CD4-positive, alpha-beta T cell treated with Interleukin-10 for 1 hour (primary cell): ENCODE measurements at places on chromosomes 11 and 22.
A peak's percentile ranks its signal among the peaks of the same experiment; 100 is the strongest.

DNA sequence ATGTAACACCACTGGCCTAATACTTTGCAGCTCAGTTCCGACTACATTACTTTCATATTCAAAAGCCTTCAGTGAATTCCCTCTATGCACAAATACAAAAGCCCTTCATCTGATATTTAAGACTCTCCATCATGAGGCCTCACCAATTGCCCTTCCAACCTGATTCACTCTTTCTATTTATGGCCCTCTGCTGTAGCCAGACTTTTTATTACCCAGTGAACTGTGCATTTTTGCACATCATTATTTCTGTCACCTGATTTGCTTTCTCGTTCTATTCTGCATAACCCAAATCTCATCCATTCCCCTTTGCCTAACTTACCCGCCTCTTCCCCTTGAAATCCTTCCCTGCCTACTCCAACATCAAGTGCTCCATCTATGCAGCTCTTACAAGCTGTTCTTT is 78.3 kb downstream of the BBOX1 start:
- DNase-seq = no peak

- DNase-seq = no peak
Observed at GRCh38 chr11:71379701-71380100, 68.5 kb downstream of the DHCR7 start.

DNA sequence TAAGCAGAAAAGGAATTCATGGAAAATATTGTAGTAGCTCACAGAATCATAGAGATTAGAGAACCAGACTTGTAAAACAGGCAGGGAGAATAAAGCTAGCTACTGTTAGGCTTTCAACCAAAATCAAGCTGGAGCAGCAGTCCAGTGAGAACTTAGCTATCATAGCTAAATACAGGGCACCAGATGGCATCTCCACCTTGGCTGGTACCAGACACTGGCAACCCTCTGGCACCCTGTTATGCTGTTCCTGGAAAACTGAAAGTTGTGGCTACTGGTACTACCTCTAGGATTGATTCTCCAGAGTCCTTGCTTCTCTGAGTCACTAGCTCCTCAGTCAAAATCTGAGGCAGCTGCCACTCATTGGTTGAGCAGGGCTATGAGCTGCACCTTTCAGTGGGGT is 6.0 kb upstream of the DRD2 start:
- DNase-seq = no peak

DNA sequence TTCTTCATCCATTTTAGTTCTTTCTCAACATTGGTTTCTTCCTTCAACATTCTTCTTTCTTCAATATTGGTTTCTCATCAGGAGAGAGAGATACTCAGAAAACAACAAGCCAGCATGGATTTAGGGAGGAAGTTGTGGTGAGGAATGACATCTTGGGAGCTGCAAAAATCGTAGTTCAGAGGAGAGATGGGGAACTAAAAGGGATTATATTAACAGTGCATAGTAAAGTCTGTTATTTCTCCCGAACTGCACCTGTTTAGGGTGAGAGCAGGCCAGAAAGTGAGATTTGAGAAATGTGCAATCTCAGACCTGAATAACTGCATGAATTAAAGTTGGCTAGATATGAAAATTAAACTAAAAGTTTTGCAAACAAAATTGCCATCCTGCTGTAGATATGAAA is 94.5 kb downstream of the CASP12 start:
- no peak for DNase-seq

GRCh38 chr11:2527621-2528291 is 82.9 kb downstream of the KCNQ1 start:
- DNase-seq = no peak

GRCh38 chr11:27679136-27680015 is 20.9 kb downstream of the BDNF start:
- DNase-seq = no peak

GRCh38 chr11:112087212-112087611 is 539 bp downstream of the SDHD start:
- no peak for DNase-seq

- DNase-seq = no peak
Observed at GRCh38 chr11:27926486-27926885, 181.5 kb downstream of the KIF18A start.

- no peak for DNase-seq
Observed at GRCh38 chr11:70230151-70230839, 27.2 kb downstream of the FADD start.

- DNase-seq = no peak
Observed at GRCh38 chr22:40408718-40409612, 38.6 kb downstream of the SGSM3 start.

- DNase-seq = no peak
Observed at GRCh38 chr11:133418218-133418617, 114.1 kb downstream of the OPCML start.

GRCh38 chr11:120708511-120709183 is 197.1 kb downstream of the GRIK4 start:
- DNase-seq = no peak

GRCh38 chr11:46391186-46391577 is 394 bp downstream of the CHRM4 start:
- no peak for DNase-seq

GRCh38 chr11:117521974-117522373 is 194.3 kb downstream of the CEP164 start:
- no peak for DNase-seq

- no peak for DNase-seq
Observed at GRCh38 chr11:31437742-31438435, 68.2 kb downstream of the DNAJC24 start.

DNA sequence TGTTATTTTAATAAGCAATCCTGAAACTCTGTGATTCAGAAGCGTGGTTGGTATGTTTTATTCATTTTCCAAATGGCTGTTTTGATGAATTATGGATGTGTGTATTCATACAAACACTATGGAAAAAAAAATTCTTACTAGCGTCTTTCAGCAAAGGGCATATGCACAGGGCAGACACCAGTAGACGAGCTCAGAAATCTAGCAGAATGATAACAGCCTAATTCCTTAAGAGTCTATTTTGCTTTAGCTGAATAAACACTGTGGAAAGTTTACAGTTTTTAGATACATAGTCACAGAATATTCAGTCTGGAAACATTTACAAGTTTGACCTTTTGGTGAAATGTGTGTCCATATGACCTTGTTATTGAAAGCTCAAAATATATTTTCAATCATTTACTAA is 418.8 kb upstream of the LUZP2 start:
- no peak for DNase-seq

DNA sequence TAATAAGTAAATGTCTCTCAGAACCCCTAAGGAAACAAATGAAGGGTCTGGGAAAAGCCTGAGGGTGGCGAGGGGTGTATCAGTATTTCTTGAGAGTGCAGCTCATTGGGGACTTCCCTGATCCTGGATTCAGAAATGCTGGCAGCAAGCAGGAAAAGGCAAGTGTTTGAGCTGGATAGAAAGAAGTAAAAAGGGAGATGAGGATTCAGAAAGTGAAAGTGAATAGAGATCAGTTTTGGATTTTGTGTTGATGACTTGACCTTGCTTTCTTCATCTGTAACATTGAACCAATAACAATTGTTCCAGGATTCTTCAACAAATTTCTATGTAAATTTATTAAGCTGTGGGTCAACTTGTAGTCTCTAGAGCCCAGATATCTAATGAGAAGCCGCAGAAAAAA is 66.9 kb upstream of the CTSC start:
- no peak for DNase-seq

- no peak for DNase-seq
Observed at GRCh38 chr22:43329061-43329460, 14.1 kb downstream of the SCUBE1 start.

DNA sequence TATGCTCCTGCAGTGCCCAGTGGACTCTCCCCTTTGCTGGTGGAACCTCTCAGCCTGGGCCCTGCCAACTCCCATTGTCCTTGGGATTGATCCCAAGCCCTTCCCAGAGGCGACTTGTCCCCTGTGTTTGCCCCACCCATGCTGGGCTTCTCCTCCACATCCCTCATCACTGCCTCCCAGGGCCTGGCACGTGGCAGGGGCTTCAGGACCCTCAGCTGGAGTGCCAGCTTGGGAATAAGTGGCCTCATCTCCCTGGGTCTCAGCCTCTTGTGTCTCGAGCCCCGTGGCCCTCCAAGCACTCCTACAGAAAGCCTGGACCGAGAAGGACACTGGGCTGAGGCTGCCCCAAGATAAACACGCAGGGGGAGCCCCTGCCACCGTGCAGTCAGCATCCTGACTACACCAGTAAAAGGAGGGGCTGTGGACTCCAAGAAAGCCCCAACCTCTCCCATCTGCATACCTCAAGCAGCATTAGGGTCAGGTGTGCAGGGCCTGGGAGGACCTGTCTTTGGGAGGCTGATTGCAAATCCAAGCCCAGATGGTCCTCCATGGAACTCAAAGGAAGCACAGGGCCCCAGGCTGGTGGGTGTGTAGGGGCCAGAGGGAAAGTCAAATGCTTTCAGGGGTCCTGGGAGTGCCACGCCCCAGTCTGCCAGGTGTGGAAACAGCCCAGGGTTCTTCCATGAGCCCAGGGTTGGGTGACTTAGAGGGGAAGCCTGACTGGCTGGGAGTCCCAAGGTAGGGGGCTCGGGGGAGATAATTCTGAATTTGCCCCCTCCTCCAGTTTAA is 9.5 kb upstream of the GNAZ start:
- no peak for DNase-seq

- no peak for DNase-seq
Observed at GRCh38 chr11:73271936-73272679, at the start of gene P2RY6. Gene P2RY6 (plus strand): TSS chr11:73272338. CDS start chr11:73296519, 24,181 bp downstream.

DNA sequence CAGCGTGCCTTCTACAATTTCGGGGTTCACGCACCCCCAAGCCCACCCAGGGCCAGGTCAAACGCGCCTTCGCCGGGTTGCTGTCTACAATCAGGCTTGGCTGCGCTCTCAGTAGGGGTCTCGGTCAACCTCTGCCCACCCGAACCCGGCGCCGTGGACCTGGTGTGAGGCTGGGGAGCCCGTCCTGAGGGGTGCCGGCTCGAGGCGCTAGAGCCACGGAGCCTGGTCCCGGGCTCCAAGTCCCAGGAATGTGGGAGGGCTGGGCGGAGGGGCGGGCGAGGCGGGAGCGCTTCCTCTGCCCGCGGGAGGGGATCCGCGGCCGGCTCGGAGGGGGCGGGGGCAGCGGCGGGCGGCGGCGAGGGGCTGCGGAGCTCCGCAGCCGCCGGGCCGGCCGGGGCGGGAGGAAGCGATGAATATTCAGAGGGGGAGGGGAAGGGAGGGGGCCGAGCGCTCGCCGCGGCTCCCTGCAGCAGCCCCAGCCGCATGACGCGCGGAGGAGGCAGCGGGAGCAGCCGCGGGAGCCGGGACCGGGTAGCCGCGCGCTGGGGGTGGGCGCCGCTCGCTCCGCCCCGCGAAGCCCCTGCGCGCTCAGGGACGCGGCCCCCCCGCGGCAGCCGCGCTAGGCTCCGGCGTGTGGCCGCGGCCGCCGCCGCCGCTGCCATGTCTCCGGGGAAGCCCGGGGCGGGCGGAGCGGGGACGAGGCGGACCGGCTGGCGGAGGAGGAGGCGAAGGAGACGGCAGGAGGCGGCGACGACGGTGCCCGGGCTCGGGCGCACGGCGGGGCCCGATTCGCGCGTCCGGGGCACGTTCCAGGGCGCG is at the start of gene PTPRJ:
Gene PTPRJ, plus strand, starts transcription at position 472 of the 819 bp plus-strand sequence. CDS start 354 bp downstream, outside the sequence.
- peak; percentile 74 for DNase-seq

DNA sequence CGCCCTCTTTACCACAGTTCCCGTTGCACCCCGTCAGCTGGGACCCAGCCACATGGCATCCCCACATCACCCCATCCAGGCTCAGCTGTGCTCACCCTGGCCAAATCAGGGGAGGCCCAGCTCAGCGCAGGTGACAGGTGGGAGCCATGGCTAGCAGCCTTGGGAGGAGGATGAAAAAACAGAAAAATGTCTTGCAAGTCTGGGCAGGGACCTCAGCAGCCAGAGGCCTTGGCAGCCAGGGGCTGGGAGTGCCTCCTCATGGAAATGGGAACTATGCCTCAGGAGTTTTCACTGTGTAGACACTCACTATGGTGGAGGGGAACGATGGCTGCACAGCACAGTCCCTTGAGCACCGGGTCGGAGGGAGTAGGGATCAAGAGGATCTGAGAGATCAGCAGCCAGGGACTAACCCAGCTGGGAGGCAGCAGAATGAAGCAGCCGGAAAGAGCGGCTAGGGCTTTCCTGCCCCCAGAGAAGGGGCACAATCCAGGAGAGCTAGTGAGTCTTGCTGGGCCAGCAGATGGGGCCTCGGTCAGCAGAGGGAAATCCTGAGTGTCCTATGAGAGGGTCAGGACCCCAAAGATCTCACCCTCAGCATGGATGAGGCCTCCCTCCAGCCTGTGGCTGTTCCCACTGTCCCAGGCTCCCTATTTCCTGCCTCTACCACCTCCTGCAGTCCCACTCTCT is 6.2 kb upstream of the FTH1 start:
- DNase-seq = no peak

- no peak for DNase-seq
Observed at GRCh38 chr11:11733246-11733747, 108.5 kb upstream of the USP47 start.

- no peak for DNase-seq
Observed at GRCh38 chr11:72799441-72799840, 5.6 kb upstream of the STARD10 start.

DNA sequence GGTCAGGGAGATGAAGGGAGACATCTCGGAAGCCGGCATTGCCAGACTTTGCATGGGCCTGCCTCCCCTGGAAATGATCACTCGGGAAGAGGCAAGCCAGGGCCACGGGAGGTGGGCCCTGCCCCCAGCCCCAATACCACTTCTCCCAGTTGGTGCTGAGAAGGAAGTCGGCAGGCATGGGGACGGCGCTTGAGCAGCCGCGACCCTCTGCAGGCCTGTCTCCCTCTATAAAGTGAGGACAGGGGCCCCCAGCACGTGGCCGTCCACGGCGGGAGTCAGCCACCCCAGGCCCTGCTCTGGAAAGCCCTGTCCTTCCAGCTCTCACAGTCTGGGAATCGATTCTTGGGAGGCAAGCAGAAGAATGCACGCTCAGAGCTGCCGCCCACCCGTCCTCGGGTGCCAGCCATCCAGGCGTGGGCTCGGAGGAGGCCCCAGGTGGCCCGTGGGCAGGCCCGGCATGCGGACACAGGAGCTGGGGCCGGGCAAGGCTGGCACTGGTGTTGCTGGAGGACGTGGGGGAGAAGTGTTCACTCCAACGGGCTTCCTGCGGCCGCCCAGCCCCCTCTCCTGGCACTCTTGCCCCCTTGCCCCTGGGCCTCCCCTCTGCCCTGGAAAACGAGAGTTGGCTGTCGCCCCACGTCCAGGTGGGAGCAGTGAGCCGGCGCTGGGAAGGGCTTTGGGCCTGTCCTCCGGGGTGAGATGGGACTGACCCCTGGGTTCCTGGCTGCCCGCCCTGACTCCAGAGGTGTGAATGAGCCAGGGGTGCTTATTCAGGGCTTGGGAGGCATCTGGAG is 77.5 kb downstream of the CACNA1I start:
- no peak for DNase-seq

DNA sequence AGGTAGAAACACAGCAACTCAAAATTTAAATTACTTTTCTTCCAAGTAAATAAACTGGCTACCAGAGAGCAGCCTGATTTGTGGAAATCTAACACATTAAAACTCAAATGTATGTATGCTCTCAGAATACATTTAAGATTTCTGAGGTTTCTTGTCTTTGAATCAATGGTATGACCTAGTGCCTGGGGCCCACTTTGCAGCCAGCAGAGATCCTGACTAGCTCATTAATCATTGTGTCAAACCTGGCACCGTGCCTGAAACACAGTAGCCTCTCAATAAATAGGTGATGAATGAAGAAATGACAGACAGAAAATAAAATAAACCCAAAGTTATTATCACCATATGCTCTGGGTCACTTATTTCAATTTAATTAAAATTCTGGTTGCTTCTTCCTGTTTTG is 176.2 kb upstream of the FAT3 start:
- DNase-seq = no peak

- DNase-seq = no peak
Observed at GRCh38 chr11:19905280-19905853, 192.7 kb downstream of the NAV2 start.
